ENCODE measurements at places on chromosomes 6 and 20.

GRCh38 chr20:54491506-54491905, 16.1 kb downstream of the DOK5 start:
- DNase-seq: no peak

GRCh38 chr6:107917451-107918375, 40.3 kb downstream of the SEC63 start:
- DNase-seq: no peak

- DNase-seq: no peak
Observed at GRCh38 chr20:51946586-51946985, 144.3 kb upstream of the SALL4 start.

DNA sequence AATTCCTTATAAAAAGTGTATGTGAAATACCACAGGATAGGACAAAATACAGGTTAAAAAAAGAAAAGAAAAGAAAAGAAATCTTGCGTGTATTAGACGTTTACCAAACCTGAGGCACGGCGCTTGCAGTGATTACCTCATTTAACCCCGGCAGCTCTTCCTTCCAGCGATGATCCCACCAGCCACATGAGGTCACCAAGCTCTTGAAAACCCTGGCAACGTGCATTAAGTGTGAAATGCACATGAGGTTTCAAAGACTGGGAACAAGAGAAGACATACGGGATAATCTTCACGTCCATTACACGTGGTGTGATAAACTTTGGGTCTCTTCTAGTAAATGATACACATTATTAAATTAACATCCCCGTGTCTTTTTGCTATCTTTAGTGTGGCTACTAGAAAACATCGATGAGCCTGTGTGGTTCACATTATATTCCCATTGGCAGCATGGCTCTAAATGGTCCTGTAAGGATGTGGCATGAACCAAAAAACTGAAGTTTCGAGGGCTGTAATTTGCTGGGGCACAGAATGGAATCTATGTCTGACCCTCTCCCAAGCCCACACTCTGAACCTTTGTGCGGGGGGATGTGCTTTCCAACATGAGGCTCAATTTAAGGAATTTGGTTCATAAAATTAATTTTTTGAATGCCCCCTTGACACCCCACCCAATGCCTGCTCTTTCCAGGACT, 59.2 kb upstream of the THBS2 start:
- no peak for DNase-seq

- no peak for DNase-seq
Observed at GRCh38 chr6:158219228-158219627, 51.1 kb downstream of the GTF2H5 start.

GRCh38 chr6:11304946-11305345, 72.5 kb upstream of the NEDD9 start:
- no peak for DNase-seq

DNA sequence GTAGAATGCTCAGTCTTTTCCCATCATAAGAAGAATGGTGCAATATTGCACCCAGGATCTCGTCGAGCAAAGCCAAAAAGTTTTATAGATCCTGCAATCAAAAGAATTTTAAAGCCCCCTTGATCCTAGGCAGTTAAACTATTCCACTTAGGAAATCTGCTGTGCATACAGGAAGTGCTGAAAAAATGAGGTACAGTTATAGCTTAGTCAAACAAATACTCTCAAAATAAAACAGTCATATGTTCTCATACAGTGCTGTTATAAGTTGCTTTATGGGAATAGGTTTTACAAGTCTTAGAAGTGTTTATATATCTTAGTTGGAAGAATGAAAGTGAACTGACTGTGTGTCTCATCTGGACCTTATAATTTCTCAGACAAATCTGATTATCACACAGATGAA, 232.6 kb upstream of the RAB32 start:
- no peak for DNase-seq

GRCh38 chr6:41446907-41447545, 99.2 kb upstream of the FOXP4 start:
- DNase-seq: peak; percentile 67

DNA sequence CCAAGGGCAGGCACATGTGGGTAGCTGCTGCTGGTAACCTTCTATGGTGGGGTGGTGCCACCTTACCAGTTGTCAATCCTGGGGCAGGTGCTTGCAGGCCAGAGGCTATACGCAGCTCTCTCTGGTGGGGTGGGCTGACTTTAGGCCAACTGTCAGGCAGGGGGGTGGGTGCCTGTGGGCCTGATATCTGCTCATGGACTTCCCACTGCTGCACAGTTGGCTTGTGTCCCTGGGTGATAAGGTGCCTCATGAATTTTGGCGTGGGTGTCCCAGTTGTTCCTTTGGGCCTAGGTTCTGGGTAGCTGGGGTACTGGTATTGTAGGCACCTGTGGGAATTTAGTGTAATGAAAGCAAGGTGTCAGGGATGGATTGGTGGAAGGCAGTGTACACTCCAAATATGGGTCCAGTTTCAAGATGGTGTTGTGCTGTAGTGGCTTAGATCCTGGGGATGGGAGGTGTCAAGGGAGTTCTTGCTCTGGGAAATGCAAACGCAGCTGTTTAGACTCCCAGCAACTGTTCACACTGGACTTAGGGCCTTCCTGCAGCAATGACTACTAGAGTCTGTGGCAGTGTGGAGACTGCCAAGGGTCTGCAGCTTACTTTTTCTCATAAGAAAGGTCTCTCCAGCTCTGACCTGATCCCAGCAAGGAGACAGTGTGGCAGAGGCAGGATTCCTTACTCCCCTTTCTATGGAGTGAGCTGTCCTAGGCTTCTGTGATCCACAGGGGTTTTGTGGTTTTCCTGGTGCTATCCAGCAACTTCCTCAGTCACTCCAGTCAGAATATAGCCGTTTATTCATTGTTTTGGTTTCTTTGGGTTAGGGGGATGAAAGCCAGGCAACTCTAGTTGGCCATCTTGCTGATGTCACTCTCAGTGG, 128.2 kb downstream of the CRYBG1 start:
- DNase-seq: peak; percentile 22

DNA sequence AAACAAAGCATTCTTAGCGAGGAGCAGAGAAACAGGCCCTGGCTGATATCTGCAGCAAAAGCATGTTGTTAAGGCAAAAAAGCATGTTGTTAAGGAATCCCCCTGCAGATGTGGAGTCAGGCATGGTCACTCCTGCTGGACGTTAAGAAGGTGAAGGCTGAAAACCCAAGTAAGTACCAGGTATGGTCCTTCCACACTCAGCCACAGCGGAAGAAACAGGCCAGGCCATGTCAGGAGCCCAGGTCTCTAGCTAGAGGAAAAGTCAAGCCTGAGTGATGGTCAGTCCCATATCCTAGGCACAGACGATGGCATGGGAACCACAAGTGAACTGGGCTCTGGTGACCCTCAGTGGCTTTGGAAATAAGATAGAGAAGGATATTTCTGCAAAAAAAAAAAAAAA, 32.5 kb upstream of the MAS1L start:
- DNase-seq: no peak

DNA sequence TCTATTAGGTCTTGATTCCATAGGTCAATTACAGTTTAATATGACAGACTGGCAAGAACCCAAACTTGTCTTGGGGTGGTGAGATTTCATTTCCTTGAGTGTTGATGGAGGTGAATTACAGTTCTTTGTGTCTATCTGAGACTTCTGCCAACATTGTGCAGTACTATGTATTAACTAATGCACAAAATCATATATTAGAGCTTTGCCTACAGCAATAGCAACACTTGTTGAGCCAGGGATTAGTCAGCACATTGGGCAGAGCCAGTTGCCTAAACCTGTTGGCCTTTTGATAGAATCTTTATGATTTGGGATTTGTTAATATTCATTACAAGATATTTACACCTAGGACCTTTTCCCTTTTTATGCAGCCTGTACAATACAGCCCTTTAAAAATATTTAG, 135.3 kb upstream of the CENPW start:
- no peak for DNase-seq

- no peak for DNase-seq
Observed at GRCh38 chr20:45408646-45409213, 641 bp downstream of the DBNDD2 start.

DNA sequence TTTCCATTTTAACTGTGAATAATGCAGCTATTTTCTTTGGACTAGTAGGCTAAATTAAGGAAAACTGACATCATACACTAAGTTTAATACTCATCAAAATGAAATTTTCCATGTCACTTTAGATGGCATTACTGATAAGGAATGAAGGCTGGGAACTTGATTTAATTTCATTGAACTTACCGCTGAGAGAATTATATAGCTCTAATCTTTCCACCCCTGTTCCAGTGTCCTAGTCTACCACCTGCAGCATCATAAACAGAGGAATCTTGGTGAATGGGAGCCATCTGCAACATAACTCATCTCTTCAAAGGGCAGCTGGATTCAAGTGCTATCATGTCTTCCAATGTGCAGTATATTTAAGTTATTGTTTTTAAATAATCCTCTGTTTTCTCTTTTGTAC, 1395.2 kb downstream of the EPHA7 start:
- DNase-seq: no peak

GRCh38 chr20:51797357-51798025, 4.8 kb downstream of the SALL4 start:
- DNase-seq: peak; percentile 26

DNA sequence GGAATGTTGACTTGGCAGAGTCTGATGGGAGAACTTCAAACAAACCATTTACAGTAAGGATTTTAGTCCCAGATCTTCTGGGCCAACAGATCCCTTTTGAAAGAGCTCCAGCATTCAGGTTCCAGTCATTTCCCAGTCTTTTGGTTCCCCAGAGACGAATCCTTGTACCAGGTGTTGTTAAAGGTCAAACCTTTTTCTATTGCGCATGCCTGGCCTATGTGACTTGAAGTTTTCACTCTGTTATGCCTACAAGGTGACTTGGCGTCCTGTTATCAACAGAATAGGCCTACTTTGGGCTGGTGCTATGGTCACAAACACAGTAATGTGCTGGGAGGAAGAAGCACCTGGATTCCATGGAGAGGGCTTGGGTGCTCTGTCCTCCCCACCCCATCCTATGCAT, 52.3 kb downstream of the PXDC1 start:
- DNase-seq: no peak

DNA sequence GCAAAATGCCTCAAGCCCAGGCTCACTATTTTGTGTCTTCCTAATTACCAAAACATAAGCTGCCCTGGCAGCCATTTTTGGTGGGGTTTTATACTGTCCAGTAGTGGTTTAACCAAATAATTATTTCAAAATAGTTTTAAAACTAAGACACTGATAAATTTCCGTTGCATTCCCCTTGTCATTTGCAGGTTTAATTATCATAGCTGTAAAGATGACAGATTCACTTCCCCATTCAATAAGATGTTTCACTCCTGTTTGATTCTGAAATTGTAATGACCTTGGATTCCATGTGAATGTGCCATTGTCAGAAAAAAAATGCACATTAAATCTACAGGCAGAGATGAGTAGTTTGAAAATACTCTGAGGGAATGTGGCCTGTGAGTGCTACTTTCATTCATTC, 172.0 kb downstream of the COL9A1 start:
- no peak for DNase-seq

GRCh38 chr6:145332011-145332410, 403.3 kb downstream of the EPM2A start:
- peak; percentile 46 for DNase-seq

DNA sequence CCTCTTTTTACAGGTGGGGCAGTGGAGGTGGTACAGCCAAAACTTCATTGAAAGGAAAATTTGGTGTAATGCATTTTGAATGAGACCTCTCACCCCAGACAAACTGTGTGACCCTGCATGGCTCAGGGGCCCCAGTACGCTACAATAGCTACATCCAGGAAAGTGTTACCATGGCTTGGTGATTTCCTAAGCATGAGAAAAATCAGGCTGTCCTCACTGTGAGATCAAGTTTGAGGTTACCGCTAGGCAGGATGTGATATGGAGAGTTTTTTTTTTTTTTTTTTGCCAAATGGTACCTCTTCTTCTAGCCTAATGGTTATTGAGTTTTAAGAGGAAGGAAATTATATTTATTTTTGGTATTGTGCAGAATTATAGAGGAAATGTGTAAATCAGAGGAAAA, 305.3 kb downstream of the CD83 start:
- DNase-seq: no peak

DNA sequence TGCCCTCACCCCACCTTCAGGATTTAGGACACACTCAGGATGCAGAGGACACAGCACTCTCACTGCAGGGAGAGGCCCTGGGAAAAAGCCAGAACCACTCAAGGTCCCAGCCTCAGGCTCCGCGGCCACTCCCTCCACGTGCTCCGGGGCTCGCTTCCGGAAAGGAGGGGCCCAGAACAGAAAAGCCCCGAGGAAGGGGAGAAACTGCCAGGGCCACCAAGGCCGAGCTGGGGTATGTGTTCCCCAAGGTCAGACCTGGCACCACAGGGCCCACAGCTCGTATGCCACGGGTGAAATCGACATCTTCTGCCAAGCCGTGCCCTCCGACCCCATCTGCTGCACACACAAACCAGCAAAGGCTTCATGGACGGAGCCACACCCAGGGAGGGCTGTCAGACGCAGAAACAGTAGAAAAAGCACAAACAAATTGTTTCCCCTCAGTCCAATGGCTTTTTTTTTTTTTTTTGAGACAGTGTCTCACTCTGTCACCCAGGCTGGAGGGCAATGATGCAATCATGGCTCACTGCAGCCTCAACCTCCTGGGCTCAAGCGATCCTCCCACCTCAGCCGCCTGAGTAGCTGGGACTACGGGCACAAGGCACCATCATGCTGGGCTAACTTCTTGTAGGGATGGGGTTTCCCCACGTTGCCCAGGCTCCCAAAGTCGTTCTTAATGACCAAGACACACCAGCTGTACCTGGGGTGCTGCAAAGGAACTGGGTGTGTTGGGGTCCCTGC, 33.4 kb downstream of the SLC2A4RG start:
- peak; percentile 55 for DNase-seq

DNA sequence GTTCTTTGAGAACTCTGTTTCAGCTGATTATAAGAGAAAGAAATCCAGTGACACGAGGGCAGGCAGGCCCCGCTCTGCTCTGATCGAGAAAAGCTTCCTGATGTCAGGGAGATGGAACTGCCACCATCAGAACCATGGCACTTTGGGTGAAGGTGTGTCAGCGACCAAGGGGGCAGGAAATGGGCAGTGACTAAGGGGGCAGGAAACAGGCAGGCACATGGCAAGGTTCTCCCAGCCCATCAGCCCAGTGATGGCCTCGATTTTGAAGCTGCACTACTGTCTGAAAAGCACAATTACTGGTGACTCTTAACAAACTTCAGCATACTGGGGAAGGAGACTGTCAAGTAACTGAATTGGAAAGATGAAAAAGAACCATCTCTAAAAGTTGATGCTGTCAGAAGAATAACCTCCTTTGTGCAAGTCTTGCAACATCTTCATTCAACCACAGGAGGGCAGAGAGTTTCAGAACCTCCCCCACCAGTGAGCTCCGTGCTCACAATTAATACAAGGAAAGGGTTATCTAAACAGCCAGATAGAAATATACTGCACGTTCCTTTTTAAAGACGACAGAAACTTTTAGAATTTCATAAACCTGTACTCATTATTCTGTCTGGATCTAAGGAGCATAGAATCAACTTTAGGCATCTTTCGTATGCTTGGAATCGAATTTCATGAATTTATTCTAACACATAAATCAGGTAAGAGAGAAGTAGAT, 39.1 kb downstream of the TMX4 start:
- peak; percentile 62 for DNase-seq

DNA sequence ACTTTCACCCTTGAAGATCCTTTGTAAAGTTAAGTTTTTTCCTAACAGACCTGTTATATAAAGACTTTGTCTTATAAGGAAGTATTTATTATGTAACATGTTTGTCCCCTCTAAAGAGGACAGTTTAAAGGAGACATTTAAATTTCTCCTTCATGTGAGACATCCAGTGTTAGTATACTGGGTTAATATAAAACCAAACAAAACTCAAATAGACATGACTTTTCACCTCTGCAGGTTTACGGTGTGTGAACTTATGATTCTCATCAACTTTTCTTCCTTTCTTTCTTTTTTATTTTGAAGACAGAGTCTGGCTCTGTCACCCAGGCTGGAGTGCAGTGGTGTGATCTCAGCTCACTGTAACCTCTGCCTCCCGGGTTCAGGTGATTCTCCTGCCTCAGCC, 17.4 kb upstream of the MPC1 start:
- DNase-seq: no peak

Measured in PC-3 (cell line).